Stimulated activated CD8-positive, alpha-beta memory T cell treated with anti-CD3 and anti-CD28 coated beads, Interleukin-4, amount 100 ng/mL, for 4 hours (primary cell): ENCODE measurements at places on chromosomes 16 and 17.

DNA sequence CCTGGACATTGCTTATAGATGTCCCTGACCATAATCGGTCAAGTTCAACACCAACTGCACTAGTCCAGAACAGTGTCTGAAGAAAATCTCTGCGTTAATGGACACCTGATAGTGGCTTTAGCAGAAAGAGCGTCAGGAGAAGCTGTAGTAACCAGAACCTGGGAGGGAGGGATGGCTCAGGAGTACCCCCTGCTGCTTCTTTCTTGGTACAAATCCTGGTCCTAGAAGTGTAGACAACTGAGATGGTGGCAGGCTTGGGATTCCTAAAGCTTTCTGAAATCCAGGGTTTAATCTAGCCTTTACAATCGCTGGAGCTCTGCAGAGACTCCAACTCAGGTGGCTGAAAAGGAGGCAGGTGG, 5.4 kb downstream of the MAP3K14 start:
- DNase-seq = no peak

GRCh38 chr16:57297856-57298255, 13.4 kb upstream of the PLLP start:
- no peak for DNase-seq

- no peak for DNase-seq
These were observed 163.8 kb downstream of the TOX3 start for GRCh38 chr16:52383119-52383518.

- DNase-seq = no peak
These were observed 2.3 kb upstream of the G6PC1 start for GRCh38 chr17:42898147-42898811.

- DNase-seq = no peak
These were observed 46.6 kb downstream of the PECAM1 start for GRCh38 chr17:64343833-64344637.

DNA sequence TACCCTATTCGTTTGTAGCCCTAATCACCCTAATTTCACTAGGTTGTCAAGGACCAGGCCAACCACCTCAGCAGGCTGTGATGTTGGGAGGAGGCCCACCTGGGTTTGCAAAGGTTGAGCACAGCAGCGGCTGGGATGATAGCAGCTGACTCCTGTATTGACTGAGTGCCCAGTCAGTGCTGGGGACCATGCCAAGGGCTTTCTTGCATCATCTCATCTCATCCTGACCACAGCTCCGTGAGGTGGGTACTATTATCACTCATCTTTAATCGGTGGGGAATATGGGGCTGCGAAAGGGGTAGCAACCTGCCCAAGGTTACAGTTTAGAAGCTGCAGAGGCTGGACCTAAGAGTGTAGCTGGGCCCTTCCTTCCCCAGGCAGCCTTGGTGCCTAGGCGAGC, 11.7 kb downstream of the ATPAF2 start:
- DNase-seq = no peak

DNA sequence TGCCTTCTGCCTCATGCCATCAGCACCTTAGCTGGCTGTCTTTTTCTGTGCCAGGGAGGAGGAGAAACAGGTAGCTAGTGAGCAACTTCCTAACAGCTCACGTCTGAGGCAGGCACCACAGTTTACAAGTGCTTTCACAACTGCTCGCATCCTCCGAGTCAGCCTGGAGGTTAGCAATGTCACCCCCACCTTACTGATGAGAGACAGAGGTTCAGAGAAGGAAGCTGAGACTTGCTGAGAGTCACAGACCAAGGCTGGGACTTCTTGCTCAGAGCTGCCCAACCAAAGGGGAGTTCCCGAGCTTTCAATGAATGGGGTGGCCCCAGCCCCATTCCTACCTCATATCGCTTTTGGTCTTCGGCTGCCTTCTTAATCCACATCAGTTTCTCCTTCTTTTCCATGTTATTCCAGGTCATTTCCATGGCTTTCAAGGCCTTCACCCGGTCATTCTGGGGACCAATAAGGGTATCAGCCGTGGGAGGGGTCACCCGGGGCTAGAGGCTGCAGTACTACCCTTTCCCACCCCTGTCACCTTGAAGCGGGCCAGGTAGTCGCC, 9.6 kb downstream of the UBTF start:
- no peak for DNase-seq

GRCh38 chr17:73623247-73623646, 21.0 kb downstream of the SDK2 start:
- DNase-seq = no peak

- no peak for DNase-seq
These were observed 9.1 kb upstream of the CRISPLD2 start for GRCh38 chr16:84810518-84811273.

GRCh38 chr16:19716183-19716582, 1.8 kb downstream of the KNOP1 start:
- no peak for DNase-seq

GRCh38 chr16:29306943-29307597, 99.4 kb downstream of the NPIPB11 start:
- no peak for DNase-seq

- DNase-seq = no peak
These were observed 75.0 kb downstream of the MMD start for GRCh38 chr17:55346658-55347057.

- DNase-seq = no peak
These were observed 10.5 kb downstream of the PIK3R6 start for GRCh38 chr17:8856869-8857575.

DNA sequence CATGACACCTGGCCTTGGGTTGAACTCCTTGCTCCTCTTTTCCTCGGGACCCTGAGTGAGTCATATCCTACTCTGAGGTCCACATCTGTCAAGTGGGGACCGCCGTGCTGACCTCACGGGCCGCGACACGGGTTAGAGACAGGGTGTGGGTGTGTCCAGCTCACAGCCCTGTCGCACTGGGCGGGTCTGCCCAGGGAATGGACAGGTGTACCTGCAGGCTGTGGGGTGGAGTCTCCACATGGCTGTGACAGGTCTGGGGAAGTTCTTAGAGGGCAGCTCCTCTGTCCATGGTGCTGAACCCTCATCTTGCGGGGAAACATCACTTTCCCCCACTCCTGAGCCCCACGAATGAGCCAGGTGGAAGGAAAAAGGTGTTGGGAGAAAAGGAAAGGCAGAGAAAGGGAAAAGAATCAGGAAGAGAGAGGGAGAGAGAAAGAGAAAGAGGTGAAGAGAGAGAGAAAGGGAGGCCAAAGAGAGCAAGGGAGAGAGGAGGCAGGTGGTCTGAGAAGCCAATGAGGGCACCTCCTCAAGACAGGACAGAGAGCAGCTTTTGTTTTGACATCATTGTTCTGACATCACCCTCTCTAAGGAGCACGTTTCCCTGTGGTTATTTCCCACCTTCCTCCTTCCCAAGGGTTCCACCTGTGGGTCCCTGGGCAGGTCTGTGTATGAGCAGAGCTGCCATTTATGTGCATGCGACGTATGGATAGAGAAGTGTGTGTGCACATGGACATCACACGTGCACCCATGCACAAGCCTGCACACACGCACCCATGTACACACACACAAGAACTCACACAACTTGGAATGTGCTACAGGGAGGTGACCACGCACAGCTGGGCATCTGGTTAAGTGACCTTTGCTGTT, 32.6 kb upstream of the CBFA2T3 start:
- no peak for DNase-seq

GRCh38 chr16:23650674-23651416, 9.6 kb downstream of the DCTN5 start:
- DNase-seq = no peak

GRCh38 chr17:75564195-75564594, 23.4 kb upstream of the MYO15B start:
- no peak for DNase-seq

DNA sequence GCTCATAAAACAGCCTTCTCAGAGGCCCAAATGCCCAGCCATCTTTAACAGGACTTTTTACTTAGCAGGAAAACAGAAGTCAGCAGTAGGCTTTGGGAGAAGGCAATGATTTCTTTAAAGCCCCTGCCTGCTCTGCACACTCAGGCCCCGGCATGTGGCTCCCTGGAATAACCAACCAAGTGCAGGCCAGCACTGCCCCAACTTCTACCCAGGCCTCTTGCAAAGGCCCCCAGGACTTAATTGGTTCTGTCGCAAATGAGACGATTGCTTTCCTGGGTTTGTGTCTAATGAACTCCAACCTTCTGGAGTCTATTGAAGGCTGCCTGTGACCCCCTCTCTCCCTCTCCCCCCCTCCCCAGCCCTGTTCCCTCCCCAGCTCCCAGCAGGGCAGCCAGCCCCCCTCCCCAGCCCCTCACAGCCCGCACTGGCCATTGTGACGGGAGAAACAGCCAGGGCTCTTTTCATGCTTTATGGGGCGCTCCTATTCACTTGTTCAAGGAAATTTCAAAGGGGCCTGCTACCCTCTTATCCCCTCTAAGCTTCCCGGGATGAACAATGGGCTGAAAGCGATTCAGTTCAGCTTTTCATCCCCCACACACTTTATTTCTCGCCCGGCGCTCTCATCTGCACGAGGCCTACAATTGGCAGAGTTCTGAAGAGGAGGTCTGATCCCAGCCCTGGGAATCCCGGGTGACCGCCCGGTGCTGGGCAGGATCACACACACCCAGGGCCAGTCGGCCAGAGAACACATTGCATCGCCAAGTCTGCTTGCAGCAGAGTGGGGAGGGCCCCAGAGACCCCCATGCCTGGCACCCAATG, 15.5 kb downstream of the AXIN2 start:
- DNase-seq = no peak

DNA sequence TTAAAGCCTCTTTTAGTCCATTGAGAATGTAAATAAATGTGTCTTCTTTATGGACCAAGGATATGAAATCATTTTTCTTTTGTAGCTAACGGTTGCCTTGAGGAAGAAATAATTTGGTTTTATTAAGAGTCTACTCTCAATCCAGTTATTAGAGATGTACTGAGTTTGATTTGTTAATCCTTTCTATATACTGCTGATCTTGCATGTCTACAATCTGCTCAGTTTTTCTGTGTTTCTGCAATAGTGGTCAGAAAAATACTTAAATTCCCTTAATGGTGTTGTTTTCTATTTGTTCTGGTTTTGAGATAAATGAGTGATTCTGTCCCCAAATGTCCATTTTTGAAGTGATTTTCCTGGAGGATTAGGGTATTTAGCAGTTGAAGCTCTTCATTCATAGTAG, 54.9 kb downstream of the CYLD start:
- DNase-seq = no peak

- no peak for DNase-seq
These were observed 107.8 kb downstream of the MSI2 start for GRCh38 chr17:57363998-57364643.

DNA sequence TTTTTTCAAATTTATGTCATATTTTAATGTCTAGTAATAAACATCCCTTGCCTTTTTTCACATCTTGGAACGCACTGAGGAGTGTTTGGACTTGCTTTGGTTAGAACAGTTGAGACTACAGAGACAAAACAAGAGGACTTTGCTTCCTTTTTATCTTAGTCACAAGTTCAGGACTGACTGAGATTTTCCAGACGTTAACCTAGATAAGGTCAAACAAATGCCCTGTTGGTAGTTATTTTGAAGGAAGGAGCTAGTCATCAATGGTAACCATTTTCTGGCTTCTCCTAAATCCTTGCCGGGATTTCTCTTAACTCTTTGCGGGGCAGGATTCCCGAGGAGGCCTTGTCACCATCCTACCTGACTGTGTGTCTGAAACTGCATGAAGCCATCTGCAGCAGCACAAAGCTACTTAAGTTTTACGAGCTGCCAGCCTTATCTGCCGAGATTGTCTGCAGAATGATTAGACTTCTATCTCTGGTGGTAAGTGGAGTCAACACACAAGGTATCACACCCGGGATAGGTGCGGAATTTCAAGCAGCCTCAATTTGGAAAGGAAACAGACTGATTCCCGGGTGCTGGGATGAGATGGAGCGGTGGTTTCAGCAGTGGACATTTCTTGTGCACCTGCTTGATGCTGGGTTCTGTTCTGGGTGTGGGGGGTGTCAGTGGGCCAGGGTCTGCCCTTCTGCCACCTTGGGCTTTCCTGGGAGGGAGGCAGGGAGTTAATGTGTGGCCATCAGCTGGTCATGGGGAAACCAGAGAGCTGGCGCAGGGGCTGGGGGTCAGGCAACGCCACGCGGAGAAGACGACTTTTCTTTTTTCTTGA, 48.3 kb downstream of the RNF213 start:
- DNase-seq = no peak

GRCh38 chr16:11165349-11165748, 90.7 kb downstream of the SOCS1 start:
- no peak for DNase-seq

DNA sequence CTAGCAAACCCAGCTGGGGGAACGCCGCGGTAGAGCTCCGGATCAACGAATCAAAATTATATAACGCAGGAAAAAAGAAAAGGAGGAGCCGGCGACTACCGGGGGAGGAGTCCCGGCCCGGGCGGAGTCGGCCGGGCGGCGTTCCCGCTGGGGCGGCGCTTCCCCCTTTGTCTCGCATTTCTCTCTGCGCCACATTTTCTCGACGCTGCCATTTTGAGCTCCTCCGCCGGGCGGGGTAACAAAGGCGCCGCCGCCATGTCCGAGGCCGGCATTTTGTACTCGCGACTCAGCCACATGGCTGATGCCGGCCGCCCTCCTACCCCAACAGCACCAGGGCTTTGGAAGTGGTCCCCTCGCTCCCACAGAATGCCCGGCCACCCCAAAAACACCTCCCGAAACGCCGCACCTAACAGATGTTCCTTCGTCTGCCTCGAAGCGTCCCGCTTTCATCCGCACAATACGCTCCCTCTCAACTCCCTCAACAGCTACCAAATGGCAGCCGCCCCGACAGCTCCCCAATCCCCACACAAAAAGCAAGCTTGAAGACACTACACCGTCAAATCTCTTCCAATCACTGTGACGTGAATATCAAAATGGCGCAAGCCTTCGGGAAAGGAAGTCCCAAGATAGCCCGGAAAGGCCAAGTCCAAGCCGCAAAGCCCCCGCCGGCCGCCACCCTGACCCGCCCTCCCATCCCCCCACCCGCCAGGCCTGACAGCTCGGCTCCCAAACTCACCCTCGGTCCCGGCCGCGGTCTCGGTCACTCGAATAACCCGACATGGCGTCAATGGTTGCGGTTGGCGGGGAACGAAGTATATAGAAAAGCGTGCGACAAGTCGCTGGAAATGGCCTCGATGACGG, 519 bp downstream of the DDX5 start:
- peak; percentile 73 for DNase-seq

DNA sequence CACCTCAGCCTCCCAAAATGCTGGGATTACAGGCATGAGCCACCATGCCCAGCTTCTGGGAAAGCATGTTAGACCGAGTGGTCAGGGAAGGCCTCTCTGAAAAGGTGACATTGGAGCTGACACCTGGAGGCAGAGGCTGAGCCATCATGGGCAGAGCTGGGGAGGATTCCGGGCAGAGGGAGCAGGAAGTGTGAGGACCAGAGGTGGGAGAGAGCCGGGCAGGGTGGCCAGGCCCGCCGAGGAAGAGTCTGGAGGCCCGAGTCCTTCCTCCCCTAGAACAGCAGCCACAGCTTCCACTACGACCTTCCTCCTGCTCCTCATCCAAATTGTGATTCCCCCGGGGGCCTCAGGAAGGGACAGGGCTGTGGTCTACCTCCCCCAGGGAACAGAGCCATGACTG, 74.7 kb downstream of the COG7 start:
- no peak for DNase-seq

GRCh38 chr17:72705905-72706395, 386.5 kb downstream of the SLC39A11 start:
- DNase-seq = no peak
